ENCODE measurements at places on chromosomes 7 and 10. TPM values are rescaled to one million over a fixed set of nuclear protein-coding genes. Genes with fewer than 3 reads are reported as not detected.

Gene NME8
- total RNA-seq = not detected

Gene CASTOR2
- total RNA-seq = 4.6 TPM

Gene HPSE2
- not detected for total RNA-seq

Gene DLX6
- total RNA-seq = not detected

Gene RHOBTB1
- total RNA-seq = 11.0 TPM

Gene SPACDR
- 0.65 TPM for total RNA-seq

Gene LHFPL3
- not detected for total RNA-seq

Gene ZKSCAN1
- total RNA-seq = 10.1 TPM

Gene LBX1
- total RNA-seq = not detected

Gene FKBP6
- total RNA-seq = not detected

Gene ASZ1
- total RNA-seq = not detected

Gene SUN1
- total RNA-seq = 61.7 TPM

Gene PTF1A
- total RNA-seq = not detected

Gene AOAH
- total RNA-seq = not detected

Gene SLC16A9
- total RNA-seq = 0.07 TPM

Gene PARP12
- 23.4 TPM for total RNA-seq

Gene COL28A1
- total RNA-seq = 0.60 TPM

Gene SSC4D
- 1.6 TPM for total RNA-seq

Gene ADAM12
- total RNA-seq = 4.3 TPM

Gene HERC4
- total RNA-seq = 27.9 TPM

Gene FAM13C
- 0.05 TPM for total RNA-seq

Gene PLAU
- total RNA-seq = 74.1 TPM

Gene TET1
- total RNA-seq = 0.72 TPM

Gene BZW2
- total RNA-seq = 97.8 TPM

Gene HERPUD2
- total RNA-seq = 20.8 TPM

Gene PRKAR2B
- 3.4 TPM for total RNA-seq

Gene KIF5B
- total RNA-seq = 67.0 TPM

Gene ALKBH4
- 12.5 TPM for total RNA-seq

Gene CFAP46
- 1.5 TPM for total RNA-seq

Gene SLC26A3
- total RNA-seq = not detected

Gene AGAP9
- 9.2 TPM for total RNA-seq

Gene NRCAM
- 105 TPM for total RNA-seq

Gene MRM2
- total RNA-seq = 53.1 TPM

Gene LDB3
- 0.07 TPM for total RNA-seq

Gene TFPI2
- total RNA-seq = 308 TPM

Gene C10orf143
- 0.27 TPM for total RNA-seq

Gene HDAC9
- total RNA-seq = 0.27 TPM

Gene FEZF1
- not detected for total RNA-seq

Gene H2BK1
- not detected for total RNA-seq

Gene SPDYE2
- total RNA-seq = not detected

Gene EFCAB10
- 2.7 TPM for total RNA-seq

Gene WNT2
- not detected for total RNA-seq

Gene GATAD1
- 20.7 TPM for total RNA-seq

Gene GDF2
- not detected for total RNA-seq
